ENCODE measurements at places on chromosomes 1 and 21.

DNA sequence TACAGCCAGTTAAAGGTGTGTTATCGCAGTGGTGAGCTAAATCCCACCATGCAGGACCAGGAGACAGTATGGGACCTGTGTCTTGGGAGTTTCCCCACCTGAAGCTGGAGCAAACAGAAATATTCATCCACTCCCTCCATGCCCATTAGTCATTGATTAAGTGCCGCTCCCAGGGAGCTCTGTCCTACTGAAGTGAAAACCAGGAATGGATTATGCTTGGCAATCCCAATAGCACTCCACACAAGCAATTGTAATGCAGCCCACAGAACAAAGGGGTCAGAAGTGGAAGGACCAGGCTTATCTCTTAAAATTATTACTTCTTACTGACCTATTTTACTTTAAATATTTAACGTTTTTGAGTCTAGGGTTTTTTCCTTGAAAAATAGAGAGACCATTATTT is 1005.4 kb downstream of the ADGRL2 start:
- no peak for DNase-seq

DNA sequence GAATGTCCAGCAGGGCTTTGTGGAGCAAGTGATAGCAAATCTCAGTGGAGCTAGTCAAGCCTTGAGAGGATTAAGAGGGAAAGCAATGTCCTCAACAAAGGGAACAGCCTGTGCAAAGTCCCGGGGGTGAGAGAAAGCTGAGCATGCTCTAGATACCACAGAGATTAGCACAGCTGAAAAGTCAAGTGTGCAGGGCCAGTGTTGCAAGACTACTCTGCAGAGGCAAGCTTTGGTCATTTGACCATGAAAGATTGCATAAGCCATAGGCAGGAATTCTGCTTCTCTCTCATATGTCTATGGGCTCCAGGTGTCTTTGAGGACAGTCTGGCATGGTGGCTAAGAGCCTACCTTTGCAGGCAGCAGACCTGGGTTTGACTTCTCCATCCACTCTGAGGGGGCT is 181.0 kb upstream of the JUN start:
- peak; percentile 17 for DNase-seq

GRCh38 chr1:229716069-229716468 is 90.0 kb downstream of the URB2 start:
- peak; percentile 35 for DNase-seq

GRCh38 chr21:36087362-36088138 is 17.7 kb downstream of the CBR1 start:
- DNase-seq: no peak

GRCh38 chr1:219419065-219419464 is 193.8 kb downstream of the ZC3H11B start:
- no peak for DNase-seq

DNA sequence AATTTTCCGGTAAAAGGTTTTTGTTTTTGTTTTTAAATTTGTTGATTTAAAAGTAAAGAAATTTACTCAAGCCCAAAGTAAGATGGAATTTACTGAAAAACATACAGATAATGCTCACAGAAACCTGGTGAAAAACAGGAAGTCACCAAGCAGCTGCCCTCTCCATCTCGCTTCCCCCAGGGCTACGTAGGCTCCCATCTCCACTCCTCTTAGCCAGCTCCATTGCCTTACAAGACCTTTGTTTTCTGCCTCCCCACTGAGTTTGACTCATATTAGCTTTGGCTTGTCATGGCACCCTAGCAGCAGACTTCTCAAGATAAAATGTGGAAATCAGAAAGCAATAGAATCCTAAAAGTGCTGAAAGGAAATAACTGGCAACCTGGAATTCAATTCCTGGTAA is 57.9 kb downstream of the PHTF1 start:
- DNase-seq: no peak

- DNase-seq: no peak
Observed at GRCh38 chr1:184665360-184665759, 89.3 kb downstream of the EDEM3 start.

GRCh38 chr1:952603-953002 is 6.5 kb downstream of the NOC2L start:
- DNase-seq: no peak

- no peak for DNase-seq
Observed at GRCh38 chr1:94281361-94282142, 44.2 kb upstream of the ARHGAP29 start.

DNA sequence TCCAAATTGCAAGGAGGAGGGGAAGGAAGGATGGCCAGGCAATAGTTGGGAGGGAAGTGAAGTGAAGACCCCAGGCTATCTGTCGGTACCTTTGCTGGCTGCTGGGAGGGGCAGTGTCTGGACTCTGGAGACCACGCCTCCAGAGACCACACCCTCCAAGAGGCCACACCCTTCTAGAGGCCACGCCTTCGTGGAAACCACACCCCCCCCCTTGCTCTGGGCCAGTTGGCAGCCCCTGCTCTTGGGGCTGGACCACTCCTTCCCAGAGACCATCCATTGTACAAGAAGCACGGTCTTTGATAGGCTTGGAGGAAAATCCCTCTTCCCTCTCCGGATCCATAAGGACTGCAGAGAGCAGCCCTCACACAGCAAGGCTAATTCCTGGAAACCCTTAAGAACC is 73.1 kb downstream of the RYR2 start:
- no peak for DNase-seq

GRCh38 chr21:35987475-35987874 is 72.9 kb downstream of the SETD4 start:
- no peak for DNase-seq

- DNase-seq: no peak
Observed at GRCh38 chr1:26162220-26162709, 3.4 kb downstream of the FAM110D start.

- DNase-seq: no peak
Observed at GRCh38 chr1:230288641-230289349, 137.3 kb downstream of the PGBD5 start.

DNA sequence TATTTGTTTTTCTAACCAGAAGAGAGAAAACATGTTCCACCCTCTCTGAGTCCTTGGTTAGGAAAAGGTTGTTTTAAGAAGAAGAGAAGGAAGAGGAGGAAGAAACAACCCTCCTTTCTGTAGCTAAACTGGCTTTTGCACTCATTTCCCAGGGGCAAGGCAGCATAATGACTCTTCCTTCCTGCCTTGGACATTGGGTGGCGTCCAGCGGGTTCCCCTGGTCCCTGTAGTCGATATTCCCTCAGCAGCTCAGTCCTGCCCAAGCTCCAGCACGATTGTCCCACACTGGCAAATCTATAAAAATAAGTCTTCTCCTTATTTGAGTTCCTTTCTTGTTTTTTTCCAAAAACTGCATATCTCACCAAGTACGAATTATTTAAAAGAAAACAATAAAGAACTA is 81.2 kb downstream of the TEX35 start:
- DNase-seq: no peak

DNA sequence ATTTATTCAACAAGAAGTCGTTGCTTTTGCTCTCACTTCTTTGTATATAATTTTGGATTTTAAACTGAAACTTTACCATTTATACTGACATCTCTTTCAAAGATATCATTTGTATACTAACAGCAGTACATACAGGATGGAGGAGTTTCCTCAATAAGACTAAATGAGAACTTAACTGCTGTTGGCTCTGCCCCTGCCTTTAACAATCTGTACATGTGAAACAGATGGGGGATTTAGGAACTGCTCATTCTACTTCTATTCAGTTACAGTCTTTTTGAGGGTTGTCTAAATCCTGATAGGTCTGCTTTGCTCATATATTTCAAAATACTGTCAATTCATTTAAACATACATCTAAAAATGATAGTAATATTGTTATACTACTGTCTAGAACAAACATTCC is 663.2 kb downstream of the ADGRL2 start:
- no peak for DNase-seq

DNA sequence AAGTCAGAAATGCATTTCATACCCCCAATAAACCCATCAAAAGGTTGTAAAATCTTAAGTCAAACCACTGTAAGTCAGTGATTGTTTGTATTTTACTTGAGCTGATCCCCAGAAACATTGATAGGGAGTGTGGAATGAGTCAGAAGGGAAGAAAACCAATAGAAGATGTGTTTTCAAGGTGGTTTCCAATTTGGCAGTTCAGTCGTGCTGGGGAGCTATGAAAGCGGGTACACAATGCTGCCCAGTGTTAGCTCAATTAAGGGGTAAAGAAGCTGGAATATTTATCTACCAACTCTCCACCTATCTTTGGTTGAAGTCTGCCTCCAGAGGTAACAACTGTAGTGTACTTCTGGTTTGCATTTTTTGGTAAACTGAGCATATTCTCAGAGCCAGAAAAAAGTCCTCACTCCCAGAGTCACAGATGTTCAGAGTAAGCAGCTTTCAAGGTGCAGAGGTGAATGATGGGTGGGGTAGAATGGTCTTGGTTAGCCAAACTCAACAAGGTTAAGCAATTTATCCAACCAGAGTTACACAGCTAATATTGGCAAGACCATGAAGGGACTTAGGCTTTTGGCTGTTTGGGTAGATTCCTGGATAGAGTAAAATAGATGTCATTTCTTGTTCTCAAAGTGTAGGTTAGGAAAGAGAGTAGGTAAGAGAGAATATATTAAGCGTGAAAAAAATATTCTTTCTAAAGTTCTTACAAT is 202.9 kb upstream of the ADGRL2 start:
- no peak for DNase-seq

DNA sequence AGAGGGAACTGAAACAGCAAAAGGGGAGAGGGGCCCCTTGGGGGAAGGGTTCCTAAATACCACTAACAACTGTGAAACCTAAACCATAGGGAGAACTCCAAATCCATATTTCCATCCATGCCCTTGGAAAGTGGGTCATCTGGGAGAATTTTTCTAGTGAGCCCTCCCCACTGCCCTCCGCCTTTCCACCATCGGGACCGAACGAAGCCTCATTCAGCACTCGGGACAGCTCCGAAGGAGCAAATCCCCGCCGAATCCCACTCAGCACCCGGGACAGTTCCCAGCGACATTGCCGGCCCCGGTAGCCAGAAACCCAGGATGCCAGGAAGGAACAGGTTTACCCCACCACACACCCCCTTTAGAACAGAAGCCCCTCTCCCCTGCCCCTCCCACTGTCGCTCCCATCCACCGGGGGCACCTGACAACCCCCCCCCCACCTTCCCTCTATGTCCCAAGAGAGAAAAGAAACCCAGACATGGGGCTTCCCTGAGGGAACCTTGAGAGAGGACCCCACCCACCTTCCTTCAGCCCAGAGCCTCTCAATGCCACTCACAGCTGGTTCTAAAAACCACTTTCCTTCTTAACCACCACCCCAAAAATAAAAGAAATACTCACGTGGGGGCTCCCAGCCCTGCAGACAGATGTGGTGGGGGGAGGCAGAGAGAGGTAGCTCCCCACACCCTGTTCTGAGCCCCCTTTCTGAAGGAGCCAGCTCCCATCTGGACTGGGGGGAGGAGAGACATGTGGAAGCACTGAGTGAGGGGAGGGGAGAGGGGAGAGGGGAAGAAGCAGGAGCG is 4.5 kb downstream of the DLGAP3 start:
- peak; percentile 59 for DNase-seq

DNA sequence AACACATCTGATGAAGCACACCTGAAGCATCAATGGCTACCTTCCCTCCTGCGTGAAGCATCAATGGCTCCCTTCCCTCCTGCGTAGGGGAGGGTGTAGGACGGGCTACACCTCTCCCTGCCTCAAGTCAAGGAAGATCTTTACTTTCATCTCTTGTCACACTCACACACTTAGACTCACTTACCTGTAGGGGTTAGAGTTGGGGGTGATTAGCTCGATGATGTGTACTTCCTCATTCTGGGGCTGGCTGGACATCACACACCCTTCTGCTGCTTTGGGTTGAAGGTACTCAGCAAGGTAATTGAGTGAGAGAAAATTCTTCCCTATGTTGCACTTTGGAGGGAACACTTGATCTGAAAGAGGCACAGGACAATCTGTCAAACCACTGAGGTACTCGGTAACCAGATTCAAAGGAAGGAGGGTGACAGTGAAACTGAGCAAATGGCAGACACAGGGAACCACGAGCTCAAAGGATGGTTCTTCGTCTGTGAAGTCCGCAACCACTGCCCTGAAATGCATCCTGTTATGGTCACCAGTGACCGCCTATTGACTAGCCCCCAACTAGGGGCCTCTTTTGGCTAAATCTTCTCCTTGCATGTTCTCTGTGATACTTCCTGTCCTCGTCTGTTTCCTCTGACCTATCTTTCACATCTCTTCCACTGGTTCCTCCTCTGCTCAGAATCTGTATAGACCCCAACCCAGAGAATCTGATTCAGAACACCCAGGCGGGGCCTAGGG is 156.2 kb downstream of the TGFBR3 start:
- DNase-seq: no peak

DNA sequence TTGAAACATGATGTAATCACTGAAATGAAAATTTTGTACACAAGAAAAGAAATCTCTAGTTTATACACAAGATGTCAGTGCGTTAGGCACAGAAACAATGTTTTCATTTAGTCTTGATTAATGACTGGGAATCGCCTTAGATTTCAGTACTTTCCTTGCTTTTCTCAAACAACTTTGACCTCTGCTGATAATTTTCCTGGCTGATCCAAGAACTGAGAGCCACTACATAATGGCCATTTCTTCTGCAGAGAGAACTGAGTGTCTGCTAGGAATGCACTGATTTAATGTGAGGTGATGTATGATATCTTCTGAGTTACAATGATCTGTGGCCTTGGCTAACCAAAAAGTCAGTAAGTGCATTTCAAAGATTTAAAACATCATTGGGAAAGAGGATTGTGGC is 308.1 kb downstream of the CTH start:
- no peak for DNase-seq

DNA sequence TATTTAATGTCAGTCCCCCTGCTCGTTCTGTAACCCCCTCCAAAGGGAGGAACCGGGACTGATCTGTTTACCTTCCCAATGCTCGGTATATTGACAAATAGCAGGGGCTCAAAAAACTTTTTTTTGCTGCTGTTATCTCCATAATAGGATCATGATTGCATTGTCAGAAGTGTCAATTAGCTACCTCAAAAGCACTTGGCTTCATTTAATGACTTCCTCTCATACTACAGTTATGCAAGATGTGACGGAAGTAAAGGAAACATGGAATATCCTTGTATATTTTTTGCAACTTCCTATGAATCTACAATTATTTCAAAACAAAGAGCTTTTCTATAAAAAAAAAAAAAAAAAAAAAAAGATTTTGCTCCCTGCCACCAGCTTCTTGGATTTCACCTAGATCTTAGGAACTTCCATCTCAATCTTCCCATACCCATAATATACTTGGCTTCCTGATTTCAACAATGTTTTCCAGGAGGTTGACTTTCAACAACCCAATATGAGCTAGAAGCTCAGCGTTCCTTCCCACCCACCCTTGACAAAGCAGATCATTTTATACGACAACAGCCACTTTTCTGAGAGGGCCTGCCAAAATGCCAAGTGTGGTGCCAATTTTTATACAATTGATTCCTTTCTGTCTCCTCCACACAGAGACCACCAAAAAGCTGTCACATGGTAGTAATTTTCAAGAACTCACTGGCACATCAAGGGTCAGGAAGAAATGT is 71.7 kb downstream of the SETD4 start:
- DNase-seq: no peak

DNA sequence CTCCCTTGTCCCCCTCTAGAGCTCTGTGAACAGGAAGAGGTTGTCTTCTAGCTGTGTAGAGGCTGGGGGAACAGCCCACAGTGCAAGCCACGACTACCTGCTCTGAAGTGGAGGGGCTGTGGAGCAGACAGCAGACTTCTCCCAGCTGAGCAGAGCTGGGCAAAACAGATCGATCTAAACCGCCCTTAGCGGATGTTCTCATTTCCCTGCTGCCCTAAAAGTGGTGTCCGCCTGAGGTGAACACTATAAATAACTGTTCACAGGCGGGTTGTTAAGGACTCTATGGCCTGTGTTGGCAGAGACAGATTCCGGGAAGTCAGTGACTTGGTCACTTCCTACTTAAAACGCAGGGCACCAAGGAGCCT is 203.2 kb downstream of the RHOU start:
- no peak for DNase-seq

All from fibroblast of skin of right quadriceps (primary cell).